ENCODE measurements at places on chromosomes 5 and 9.
A peak's percentile ranks its signal among the peaks of the same experiment; 100 is the strongest.

GRCh38 chr9:123753669-123754258, 176.2 kb downstream of the DENND1A start:
- no peak for DNase-seq

GRCh38 chr5:52985306-52985705, 3.8 kb upstream of the ITGA2 start:
- DNase-seq = no peak

- no peak for DNase-seq
Measured at GRCh38 chr9:136079916-136080246, 15.2 kb downstream of the NACC2 start.

DNA sequence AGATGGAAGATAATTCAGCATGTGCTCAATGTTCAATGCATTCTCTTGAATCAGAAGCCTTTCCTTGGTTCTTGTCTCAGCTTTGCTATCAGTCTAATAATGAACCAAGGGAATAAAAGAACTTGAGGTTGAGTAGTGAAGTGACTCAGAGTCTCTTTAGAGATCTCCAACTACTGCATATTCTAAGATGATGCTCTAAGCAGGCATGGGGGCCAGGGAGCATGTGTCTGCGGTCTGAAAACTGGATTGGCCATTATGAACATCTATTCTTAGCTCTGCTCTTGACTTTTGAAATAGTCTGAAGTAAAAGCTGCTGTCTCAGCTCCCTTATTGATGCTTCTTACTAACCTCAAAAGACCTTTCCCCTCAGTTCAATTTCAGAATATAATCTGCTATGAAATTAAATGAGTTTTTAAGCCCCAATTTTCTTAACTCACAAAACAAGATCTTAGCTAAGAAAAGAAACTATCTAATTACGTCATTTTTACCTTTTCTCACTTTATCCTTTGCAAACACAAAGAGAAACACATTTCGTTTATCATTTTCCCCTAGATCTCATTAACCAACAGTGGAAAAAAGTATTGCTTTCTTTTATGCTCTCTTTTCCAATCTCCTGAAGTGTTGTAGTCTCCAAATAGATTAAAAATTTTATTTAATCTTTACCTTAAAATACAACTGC, 44.8 kb downstream of the PLCXD3 start:
- no peak for DNase-seq

DNA sequence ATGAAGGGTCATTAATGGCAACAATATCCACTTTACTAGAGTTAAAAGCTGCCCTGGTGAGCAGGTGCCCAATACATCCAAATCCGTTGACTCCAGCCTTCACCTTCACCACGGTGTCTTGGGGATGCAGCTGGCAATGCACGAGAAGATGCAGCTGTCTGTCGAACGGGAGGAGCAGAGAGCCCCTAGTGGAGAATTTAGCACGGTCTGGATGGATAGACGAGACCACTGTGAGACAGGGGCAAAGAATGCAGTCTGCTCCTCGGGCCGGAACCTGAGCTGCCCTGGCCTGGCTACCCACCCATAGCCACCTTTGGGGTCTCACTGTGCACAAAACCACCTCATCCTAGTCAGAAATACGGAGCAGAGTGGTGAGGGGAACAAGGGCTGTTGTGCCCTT, 35.1 kb downstream of the ADRA1B start:
- DNase-seq = no peak

GRCh38 chr5:32955814-32956213, 244.7 kb downstream of the NPR3 start:
- no peak for DNase-seq

GRCh38 chr5:180421672-180422071, 68.5 kb upstream of the GFPT2 start:
- DNase-seq = no peak

GRCh38 chr9:86783884-86784283, 163.4 kb downstream of the GAS1 start:
- DNase-seq = no peak

GRCh38 chr5:90365328-90365727, 44.2 kb downstream of the CETN3 start:
- DNase-seq = no peak

DNA sequence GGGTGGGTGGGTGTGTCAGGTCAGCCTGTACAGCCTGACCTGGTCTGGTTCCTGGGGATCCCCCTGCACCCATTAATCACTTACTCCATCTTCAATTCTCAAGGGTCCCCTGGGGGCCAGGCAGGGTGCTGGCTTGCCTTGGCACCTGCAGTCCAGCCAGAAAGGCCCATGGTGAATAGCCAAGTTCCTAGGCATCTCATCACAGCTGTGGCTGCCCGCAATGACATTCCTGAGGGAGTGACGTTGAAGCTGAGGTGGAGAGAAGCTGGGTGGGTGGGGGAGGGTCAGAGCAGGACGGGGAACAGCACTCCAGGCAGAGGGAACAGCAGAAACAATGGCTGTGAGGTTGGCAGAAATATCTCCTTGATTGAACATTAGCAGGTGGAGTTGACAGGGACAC, 10.6 kb downstream of the HMCN2 start:
- DNase-seq = no peak

DNA sequence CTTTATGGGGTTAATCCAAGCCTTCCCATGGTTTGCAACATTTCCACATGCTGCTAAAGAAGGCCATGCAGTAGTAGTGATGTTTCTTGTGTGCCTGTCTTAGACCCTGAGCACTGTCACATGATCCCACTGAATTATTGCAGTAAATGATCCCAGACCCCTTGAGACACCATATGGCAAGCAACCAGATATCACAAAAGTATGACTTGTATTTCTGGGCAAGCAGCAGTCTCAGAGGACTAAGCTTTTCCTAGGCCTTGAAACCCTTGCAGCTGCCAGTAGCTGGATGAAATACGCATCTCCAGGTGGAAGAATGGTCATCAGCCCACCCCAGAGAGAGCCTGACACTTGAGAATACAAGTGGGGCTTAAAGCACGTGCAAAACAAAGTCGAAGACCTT, 41.8 kb downstream of the CDO1 start:
- DNase-seq = no peak

DNA sequence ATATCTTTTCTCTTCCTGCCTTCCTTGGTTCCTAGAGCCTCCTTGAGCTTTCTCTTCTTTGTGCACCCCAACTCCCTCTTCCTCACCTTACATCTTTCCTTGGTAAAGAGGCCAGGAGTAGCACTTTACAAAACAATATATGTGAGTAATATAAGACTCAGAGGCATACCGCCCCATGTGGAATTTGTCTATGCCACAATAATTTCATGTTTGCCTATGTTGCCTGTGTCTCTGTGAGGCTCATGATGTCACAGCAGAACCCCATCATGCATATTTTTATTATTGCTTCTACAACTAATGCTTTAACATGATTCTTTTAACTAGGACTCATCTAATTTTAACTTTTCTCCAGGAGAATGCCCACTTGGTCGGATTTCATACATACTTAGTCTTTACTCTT, 15.0 kb upstream of the LVRN start:
- DNase-seq = no peak

DNA sequence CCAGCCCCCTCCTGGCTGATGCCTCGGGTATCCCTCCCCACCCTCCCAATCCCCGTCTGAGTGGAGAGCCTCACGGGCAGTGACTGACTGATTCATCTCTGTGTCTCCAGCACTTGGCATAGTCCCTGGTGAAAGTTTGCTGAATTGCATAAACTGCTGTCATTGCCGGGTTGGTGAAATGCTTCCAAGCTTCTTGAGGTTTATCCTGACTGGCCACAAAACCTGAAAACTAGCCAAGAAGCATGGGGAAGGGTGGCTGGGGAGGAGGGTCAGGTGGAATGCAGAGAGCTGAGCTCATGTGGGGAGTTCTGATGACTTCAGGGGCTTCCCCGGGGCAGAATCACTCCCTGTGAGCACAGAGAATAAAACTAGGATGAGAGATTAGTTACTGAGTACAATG, 56.9 kb upstream of the GGTA1 start:
- no peak for DNase-seq

DNA sequence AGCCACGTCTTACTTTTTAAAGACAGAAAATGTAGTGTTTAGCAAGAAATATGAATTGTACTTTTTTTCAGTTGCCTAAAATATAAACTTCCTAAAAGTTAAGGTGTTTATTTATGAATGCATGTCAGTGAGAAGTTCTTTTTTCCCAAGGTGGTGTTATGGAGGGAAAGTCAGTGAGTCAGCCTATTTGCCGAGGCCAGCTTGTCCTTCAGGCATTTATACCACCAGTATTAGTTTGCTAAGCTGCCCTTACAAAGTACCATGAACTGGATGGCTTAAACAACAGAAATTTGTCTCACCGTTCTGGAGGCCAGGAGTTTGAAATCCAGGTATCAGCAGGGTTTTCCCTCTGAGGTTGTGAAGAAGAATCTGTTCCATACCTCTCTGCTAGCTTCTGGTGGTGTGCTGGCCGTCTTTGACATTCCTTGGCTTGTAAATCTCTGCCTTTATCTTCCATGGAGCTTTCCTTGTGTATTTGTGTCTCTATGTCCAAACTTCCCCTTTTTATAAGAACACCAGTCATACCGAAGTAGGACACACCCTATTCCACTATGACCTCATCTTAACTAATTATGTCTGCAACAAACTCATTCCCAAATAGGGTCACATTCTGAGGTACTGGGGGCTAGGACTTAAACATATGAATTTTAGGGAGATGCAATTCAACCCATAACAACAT, 38.4 kb downstream of the PRKACG start:
- no peak for DNase-seq

GRCh38 chr5:112742424-112742823, 4.7 kb downstream of the APC start:
- no peak for DNase-seq

DNA sequence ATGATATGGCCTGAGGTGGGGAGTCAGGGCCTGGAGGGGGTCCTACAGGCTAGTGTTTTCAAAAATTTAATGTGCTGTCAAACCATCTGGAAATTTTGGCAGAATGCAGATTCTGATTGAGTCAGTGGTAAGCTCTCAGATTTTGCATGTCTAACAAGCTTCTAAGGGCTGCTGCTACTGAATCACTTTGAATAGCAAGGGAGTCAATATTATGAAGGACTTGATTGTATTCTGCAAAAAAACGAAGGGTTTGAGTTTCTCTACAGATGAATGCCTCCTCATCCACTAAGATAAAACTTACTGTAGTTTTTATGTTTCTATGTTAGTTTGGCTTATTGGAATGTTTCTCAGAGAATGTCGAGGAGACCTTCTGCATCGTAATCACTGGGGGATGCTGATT, 179.5 kb downstream of the TMEM38B start:
- no peak for DNase-seq

- DNase-seq = no peak
Measured at GRCh38 chr5:8683496-8683895, 814.5 kb downstream of the MTRR start.

GRCh38 chr5:109318455-109319108, 91.2 kb downstream of the PJA2 start:
- DNase-seq = no peak

DNA sequence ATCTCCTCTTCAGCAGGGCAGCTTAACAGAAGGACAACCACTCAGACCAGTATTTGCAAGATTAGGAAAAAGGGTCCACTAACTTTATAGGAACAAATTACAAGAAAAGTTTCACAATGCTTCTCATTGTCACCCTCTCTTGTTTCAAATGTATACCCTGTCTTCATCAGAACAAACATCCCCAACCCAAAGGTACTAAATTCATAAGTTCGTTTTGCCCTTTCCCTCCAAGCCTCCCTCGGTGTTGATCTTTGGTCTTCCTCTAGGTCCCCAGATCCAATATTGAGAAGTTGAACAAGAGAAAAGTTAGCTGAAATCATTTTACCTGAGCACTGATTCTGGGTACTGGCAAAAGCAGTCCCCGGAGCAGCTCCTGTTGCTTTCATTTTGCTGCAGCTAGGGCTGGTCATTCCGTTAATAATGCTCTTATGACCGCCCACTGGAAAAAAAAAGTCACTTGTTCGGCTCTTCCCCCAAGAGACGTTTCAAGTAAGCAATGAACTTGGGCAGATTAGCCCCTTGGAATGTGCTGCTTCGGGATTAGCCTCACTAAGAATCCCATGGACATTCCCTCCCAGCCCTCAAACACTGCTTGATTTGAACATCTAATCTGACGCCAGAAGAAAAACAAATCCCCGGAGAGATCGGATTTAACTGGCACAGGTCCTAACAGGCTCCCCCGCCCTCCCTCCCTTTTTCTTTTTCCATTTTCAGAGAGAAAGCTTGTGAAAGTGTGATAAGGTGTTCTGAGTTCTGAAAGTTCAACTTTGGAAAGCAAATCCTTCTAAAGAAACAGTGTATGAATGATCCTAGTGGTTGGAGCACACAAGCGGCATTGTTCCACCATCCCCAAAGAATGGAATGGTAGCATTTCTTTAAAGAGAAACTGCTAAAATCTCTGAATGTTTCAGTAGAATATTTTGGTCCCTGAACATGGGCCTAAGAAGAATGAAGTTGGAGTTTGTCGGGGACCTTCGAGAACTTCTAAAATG, 252.5 kb downstream of the TRPM3 start:
- DNase-seq = no peak

- DNase-seq = no peak
Measured at GRCh38 chr9:117696154-117696553, 8.0 kb upstream of the TLR4 start.

GRCh38 chr9:111389406-111389805, 59.4 kb upstream of the OR2K2 start:
- DNase-seq = no peak

GRCh38 chr9:127004946-127005769, 90.6 kb downstream of the RALGPS1 start:
- peak; percentile 47 for DNase-seq

GRCh38 chr5:34648039-34648839, 7.9 kb upstream of the RAI14 start:
- no peak for DNase-seq

DNA sequence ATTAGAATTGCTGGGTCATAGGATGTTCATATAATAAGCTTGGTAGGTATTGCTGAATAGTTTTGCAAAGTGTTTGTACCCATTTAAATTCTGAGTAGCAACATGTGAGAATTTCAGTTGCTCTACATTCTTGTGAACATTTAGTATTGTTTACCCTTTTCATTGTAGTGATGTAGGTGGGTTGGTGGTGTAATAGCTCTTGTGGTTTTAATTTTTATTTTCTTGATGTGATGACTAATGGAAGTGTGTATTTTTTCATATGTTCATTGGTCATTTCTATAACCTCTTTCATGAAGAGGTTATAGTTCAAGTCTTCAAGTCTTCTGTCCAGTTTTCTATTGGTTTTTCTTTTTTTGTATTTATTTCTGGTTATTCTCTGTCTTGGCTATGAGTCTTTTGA, 34.4 kb downstream of the RASA1 start:
- no peak for DNase-seq

DNA sequence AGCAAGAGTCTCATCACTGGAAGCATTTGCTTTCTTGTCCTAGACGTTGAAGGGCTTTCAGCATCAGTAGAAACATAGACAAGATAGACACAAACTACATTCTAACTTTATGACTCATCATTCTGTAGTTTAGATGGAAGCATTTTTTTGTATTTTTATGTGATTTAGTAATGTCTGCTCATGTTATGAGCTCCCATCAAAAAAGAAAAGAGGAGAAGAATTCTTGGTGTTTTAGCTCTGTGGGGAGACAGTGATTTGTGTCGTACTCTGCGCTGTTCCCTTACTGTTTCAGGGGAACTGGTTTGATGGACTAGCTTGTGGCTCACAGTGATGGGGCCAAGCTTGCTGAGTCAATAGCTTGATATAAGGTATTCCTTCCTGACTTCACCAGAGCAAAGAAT, 159.2 kb upstream of the WWC1 start:
- DNase-seq = no peak
